ENCODE measurements at places on chromosomes 12 and 14.

GRCh38 chr12:42910656-42911055 lies 321.1 kb upstream of the PRICKLE1 start:
- no peak for DNase-seq

DNA sequence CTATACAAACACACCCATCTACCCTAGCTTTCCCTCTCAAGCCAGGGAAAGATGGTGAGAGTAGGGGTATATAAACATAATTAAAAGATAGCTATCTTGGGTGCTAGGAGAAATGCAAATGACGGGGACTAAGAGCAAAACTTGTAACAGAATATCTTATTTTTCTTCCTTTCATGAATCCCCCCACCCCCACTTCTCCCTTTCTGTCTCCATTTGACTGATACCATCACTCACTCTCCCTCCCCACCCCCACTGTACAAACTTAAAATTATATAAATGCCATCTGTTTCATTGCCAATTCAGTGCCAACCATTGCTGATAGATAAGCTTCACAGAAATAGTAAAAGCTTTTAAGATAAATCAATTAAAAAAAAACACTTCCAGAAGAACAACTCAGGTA lies 268.6 kb downstream of the SLC6A15 start:
- DNase-seq, result no peak

DNA sequence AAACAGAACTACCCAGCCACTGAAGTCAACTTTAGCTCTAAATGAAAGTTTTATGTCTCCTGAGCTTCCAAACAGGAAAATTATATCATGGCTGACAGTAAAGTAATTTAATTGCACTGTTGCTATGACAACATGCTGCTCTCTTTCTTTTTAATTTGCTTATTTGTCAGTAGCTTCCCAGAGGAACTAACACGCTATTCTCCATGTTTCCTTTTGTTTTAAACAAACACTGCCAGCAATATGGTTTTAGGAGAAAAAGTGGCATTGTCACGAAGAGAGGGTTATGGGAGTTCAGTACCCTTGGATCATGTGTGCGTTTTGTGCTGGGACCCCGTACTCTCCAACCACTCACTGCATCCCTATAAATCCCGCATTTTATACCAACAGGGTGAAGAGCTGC lies 1.9 kb downstream of the FOXN3 start:
- DNase-seq, result no peak

- no peak for DNase-seq
Measured at GRCh38 chr14:44388306-44388705, 118.8 kb downstream of the FSCB start.

DNA sequence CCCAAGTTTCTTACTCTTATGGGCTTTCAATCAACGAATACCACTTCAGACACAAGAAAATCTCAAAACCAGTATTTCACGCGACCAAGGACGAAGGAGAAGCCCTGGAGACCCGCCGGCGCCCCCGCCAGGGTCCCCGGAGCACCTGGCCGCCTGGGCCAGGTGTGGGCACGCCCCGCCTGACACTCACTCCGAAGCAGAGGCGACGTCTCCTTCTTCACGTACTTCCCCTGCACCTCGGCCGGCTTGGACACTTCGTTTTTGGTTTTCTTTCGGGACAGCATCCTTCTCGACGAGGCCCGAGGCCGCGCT lies 466 bp downstream of the SAV1 start:
- DNase-seq, result no peak

DNA sequence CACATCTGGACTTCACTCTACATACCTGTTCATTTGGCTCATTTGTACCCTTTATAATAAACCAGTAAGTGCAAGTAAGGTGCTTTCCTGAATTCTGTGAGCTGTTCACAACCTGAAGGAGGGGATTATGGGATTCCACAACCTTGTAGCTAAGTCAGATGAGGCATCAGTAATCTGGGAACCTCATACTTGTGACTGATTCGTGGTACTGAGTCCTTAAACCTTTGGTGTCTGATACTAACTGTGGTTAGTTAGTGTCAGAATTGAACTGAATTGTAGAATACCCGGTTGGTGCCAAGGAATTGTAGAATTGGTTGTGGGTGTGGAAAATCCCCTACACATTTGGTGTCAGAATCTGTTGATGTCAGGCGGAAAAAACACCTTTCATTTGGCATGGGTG lies 83.4 kb downstream of the TMX1 start:
- DNase-seq, result no peak

- no peak for DNase-seq
Measured at GRCh38 chr14:23345987-23346692, 6.5 kb downstream of the SLC22A17 start.

DNA sequence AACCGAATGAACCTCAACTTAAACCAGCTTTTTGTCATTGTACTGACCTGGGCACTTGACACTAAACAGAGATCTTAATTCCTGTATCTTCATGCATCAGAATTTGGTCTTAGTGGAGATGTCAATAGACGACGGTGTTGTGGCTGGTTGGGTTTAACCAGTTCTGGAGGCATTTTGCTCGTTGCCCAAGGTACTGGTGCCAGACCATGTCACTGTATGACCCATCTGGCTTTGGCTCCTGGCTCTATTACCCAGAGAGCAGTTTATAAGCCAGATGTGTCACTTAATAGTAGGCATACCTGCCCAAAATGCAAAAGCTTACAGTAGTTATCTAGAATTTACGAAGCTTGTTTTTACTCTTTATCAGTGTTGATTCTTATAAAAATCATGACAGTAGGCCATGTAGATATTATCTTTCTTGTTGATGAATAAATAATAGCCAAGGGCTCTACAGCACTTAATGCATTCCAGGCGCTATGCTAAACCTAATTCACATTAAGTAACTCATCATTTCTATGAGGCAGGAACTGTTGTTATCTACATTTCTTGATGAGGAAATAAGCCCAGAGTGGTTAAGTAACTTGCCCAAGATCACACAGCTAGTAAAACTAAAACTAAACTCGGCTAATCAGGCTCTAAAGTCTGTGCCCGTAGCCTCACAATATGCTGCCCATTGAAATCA lies 179.7 kb upstream of the HIF1A start:
- no peak for DNase-seq

DNA sequence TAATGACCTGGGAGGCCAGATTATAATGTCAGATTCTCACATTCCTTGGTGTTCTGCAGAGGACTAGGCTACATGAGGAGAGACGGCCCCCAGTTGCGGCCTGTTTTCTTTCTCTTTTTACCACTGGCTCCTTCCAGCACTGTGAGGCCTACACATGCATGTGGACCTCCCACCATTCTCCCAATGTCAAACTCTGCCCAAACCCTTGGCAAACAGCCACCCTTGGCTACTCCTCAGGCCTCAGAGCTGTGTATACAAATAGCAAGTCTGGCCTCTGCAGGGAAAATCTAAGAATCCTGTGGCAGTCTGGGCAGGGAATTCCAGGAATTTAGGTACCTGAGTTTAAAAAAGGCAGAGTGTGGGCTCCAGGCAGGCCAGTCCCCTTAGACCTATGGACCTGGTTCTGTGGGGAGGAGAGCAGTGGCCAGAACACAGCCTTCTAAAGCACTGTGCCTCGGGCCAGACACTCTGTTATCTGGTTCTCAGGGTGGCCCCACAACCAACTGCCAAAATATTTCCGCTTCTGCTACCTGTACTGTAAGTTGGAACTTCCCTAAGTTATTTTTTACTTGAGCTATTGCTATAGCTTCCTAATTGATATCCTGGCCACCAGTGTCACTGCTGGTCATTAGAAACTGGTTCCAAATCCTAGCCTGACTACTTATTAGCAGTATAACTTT lies 19.9 kb upstream of the NEDD1 start:
- no peak for DNase-seq
